T-helper 17 cell (primary cell): ENCODE measurements at places on chromosomes 11 and 22.

DNA sequence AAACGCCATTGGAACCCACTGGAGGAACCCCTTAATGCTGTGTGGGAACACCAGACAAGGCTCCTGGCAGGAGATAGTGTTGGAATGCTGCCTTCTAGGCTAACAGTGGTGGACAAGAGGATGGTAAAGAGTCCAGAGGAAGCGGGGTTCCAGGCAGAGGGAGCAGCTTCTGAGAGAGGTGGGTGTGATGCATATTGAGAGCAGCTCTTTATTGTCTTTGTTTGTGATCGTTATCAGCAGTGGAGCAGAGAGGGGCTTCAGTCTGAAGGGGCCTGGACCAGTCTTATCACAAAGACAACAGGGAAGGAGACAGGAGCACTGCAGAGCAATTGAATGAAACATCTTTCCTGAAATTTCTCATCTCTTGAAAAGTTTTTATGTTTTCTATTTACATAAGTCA lies 106.8 kb upstream of the PLET1 start:
- no peak for DNase-seq

GRCh38 chr11:65965986-65966762 lies 4.6 kb downstream of the SART1 start:
- DNase-seq: no peak

- DNase-seq: no peak
Measured at GRCh38 chr22:46096051-46096450, 54.3 kb upstream of the PPARA start.

GRCh38 chr11:43830928-43831440 lies 49.6 kb upstream of the ALKBH3 start:
- no peak for DNase-seq

GRCh38 chr22:43001271-43002201 lies 13.4 kb downstream of the PACSIN2 start:
- no peak for DNase-seq

GRCh38 chr11:1123970-1124369 lies 33.8 kb upstream of the MUC5AC start:
- no peak for DNase-seq

DNA sequence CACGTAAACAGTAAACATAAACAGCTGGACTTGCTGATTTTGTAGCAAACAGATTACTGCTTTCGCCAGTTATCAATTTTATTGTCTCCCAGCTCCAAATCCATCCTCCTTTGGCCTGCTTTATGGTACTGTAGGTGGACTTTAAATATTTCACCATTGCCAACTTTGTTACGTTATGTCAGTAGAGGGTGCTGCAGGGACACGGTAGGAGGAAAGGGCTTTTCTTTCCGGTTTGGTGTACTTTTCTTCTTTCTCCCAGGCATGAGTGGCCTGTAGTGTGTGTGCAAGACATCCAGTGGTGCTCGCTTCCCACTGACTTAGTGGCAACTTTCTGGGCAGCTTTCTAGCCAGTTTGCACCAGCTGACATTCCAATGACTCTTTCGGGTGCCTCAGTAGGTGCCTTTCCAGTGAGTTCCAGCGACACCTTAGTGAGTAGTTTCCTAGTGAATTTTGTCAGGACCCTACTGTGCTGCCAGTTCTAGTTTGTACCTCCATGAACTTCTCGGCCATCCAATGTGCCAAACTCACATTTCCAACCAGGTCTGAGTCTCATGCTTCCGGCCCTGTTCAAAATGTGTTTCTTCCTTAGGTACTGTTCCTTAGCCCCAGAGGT lies 267.6 kb upstream of the TENM4 start:
- DNase-seq: no peak

GRCh38 chr11:83715927-83716535 lies 429.9 kb upstream of the CCDC90B start:
- no peak for DNase-seq

DNA sequence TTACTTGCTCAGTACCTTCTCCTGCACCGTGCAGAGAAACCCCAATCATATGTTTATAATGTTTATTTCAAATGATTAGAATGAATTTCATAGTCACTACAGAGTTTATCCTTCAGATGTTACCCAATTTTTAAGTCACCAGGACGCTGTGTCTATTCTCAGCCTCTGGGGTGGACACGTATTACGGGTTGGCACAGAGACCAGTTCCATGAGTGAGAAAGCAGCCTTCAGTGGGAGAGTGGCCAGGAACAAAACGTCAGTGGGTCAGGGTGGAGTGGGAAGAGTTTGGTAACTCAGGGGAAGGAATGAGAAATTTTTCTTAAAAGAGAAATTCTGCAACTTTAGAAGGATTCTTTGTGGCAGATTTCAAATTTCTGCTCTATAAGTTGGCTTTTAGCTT lies 77.1 kb upstream of the MTMR2 start:
- DNase-seq: no peak

DNA sequence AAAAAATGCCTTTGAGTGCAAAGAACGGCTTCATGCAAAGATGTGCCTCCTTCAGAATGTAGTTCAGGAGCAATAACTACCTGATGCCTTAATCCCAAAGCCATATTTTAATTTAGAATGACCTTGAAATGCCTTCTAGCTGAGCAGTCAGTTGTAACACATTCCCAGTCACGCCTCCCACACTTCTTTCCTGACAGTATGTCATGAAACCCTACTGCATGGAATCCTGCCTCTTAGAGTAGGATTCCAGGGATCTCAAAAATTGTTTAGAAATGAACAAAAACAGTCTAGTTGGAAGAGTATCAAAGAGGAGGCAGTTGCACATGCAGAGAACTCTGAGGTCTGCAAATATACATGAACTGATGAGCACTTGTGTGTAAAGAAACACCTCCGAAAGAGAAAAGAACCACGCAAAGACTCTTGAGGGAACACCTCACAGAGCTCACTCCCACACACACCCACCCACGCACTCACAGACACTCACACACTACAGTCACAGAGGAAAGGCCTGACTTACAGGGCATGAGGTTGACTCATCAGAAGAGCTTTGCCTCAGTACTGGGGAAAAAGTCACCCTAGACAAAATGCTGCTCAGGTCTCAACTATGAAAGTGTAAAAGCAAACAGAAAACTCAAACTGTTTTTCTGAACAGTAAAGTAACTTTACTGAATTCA lies 77.4 kb downstream of the GGTLC2 start:
- DNase-seq: no peak
